ENCODE measurements at places on chromosomes 13 and 19.

GRCh38 chr13:91298060-91298459, 49.4 kb upstream of the MIR17HG start:
- DNase-seq = no peak

DNA sequence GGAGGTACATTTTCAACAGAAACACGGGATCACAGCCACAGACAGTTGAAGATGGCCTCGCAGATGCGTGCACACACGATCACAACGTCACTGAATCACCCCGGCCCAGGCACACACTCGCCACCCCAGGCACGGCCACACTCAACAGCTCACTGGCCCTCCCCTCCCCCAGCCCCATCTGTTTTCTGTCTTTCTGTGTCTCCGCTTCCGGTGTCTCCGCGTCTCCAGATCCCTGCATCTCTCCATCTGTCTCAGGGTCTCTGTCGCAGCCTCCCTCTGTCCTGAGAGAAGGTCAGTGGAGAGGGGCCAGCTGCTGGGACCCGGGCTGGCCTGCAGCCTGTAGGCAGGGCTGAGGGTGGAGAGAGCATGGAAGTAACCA, 3.8 kb upstream of the ATP1A3 start:
- no peak for DNase-seq

- DNase-seq = peak; percentile 20
Observed at GRCh38 chr13:108919036-108919907, 289.9 kb downstream of the MYO16 start.

- no peak for DNase-seq
Observed at GRCh38 chr13:56166864-56167263, 973.9 kb upstream of the PRR20A start.

DNA sequence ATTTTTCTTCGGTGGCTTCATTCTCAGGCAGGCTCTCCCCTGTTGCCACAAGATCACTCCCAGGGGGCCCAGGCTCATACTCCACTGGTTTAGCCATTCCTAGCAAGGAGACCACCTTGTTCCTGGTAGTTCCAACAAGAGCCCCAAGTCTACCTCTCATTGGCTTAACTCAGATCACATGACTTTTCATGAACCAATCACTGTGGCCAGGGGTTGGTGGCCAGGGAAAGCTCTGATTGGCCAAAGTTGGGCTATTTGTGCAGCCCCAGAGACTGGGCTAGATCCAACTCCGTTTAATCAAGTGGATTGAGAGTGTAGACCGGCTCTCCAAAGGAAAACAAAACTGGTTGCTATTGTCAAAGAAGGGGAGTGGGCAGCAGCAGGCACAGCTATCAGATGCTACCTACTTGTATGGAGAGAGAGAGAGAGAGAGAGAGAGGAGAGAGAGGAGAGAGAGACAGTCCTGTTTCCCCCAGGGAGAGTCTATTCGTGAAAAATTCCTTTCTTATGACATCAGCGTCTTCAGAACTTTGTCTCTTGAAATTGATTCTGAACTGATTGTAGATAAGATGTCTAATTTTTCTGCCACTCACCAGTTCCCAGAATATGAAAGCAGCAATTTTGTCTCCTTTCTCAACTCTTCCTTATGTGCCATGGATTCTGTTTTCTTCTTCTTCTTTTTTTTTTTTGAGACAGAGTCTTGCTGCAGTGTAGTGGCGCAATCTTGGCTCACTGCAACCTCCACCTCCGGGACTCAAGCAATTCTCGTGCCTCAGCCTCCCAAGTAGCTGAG, 5.9 kb downstream of the CEACAM19 start:
- DNase-seq = no peak

- DNase-seq = no peak
Observed at GRCh38 chr13:98440390-98441055, 136.4 kb downstream of the STK24 start.

- no peak for DNase-seq
Observed at GRCh38 chr13:99043831-99044231, 66.0 kb upstream of the DOCK9 start.

- no peak for DNase-seq
Observed at GRCh38 chr19:9936326-9937000, at the start of gene OLFM2. Gene OLFM2 (minus strand): TSS chr19:9936515. CDS start chr19:9936366, 149 bp downstream.

DNA sequence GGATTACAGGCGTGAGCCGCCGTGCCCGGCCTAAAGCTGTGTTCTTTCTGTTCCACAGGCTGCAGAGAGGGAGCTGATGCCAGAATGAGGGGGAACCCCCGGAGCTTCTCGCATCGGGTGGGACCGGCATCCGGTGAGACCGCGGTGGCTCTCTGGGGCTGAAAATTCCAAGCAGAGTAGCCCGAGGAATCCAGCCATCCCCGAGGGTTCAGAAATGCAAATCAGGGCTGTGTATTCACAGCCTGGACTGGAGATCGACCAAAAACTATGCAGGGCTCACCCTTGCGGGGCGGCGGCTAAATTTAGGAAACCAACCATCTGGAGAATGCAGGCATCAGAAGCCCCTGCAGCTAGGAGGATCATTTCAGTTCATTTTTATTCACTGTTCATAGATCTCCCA, 99.2 kb downstream of the GNG7 start:
- no peak for DNase-seq
